H9 (cell line): ENCODE measurements at places on chromosomes 2 and 18.

DNA sequence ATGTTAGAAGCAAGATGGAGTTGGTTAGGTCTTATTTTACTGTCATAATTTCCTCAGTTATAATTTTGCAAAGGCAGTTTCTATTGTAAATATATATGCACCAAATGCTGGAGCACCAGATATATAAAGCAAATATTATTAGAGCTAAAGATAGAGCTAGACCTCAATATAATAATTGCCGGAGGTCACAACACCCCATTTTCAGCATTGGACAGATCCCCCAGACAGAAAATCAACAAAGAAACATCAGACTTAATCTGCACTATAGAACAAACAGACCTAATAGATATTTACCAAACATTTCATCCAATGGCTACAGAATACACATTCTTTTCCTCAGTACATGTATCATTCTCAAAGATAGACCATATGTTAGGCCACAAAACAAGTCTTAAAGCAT, 115.2 kb downstream of the CABYR start:
- no peak overlapping the region for H3K27ac ChIP-seq
- peaks cover 15% of the 10 kb centered on the region for H3K36me3 ChIP-seq
- peaks cover 6% of the 10 kb centered on the region; the same call in 1 of the 2 replicates for H3K4me1 ChIP-seq
- DNase-seq, result no peak
- H3K4me3 ChIP-seq, result no peak overlapping the region

DNA sequence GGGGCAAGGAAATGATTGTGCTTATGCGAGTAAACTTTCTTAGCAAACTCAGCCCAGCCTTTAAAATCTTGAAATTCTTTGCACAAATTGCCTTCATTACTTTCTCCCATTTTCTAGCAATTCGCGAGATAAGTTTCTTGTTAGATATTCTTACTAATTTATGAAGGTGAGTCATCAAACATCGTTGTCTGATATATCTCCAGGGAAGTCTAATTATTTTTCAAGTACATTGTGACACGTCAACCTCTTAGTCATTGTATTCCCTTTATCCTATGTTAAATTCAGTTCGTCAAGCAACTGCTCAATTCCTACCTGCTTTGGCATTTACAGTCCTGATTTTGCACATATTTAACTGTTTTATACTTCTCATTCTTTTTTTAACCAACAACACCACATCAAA, 854.5 kb upstream of the CRIM1 start:
- H3K36me3 ChIP-seq, result 0 out of 3 replicates have a peak, but pooled peaks cover 2% of the 10 kb centered on the region
- H3K27me3 ChIP-seq, result no peaks in the 10 kb centered on the region
- H3K4me3 ChIP-seq, result peak overlapping the region; percentile 34; the same call in 1 of the 3 replicates
- H3K4me1 ChIP-seq, result no peaks in the 10 kb centered on the region
- H3K27ac ChIP-seq, result no peak overlapping the region

- H3K4me1 ChIP-seq, result no peaks in the 10 kb centered on the region
- no peak for DNase-seq
- H3K27me3 ChIP-seq, result no peaks in the 10 kb centered on the region
- H3K36me3 ChIP-seq, result peaks cover 10% of the 10 kb centered on the region
- H3K27ac ChIP-seq, result no peak overlapping the region
These were observed 158.0 kb upstream of the KLHL14 start for GRCh38 chr18:32930695-32931301.

- no peaks in the 10 kb centered on the region for H3K36me3 ChIP-seq
- H3K27ac ChIP-seq, result no peak overlapping the region
- no peaks in the 10 kb centered on the region for H3K27me3 ChIP-seq
- no peaks in the 10 kb centered on the region; the same call in 1 of the 2 replicates for H3K4me1 ChIP-seq
These were observed 8.4 kb upstream of the NR4A2 start for GRCh38 chr2:156340804-156341451.

DNA sequence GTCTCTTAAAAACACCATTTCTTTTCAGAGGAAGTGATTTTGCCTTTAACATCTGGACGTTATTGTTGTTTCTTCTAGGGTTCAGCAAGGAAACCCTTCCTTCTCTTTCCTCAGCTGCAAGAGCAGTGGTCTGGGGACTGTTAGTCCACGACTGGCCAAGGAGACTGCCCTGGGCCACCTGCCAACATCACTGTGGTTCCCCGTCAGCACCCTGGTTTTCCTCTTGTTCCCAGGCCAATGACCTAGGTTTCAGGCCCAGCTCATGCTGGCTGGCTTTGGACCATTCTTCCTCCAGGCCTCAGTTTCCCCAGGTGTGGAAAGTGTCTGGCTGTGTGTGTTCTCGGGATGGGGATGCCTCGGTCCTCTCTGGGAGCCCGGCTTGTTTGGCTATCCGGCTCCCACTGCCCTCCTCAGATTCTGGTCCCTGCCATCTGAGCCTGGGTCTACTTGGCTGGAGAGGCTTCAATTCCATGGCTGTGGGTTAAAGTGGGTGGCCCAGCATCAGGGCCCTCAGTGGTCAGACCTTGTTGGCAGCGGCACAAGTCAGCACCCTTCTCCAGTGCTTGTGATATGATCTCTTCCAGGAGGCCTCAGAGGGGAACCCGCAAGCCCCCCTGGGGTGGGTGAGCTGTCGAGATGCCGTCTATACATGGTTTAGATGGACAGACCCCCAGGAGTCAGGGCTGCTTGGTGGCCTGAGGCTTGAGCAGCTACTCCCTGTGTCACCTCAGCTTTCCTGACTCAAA, 234.3 kb upstream of the HS6ST1 start:
- DNase-seq, result no peak
- H3K27me3 ChIP-seq, result no peaks in the 10 kb centered on the region
- H3K4me3 ChIP-seq, result no peak overlapping the region
- H3K27ac ChIP-seq, result no peak overlapping the region
- peaks cover 2% of the 10 kb centered on the region; the same call in 1 of the 2 replicates for H3K4me1 ChIP-seq

DNA sequence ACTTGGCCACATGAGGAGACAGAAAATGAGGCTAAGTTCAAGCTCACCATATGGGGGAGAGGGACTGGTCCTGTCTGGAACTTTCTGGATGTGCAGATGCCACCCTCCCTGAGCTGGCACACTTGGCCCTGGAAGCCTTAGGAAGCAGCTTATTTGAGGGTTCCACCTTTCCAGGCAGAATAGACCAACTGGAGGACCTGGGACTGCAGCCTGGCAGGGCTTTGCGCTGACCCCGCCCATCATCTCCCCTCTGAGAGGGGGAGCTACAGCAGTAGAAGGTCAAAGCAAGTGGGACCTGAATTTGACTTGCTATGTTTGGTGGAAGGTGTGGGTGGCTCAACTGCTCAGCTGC, 39.5 kb downstream of the TMEM17 start:
- peaks cover 13% of the 10 kb centered on the region; the same call in 1 of the 2 replicates for H3K4me1 ChIP-seq
- no peak for DNase-seq
- H3K27ac ChIP-seq, result peak overlapping the region; percentile 84
- H3K27me3 ChIP-seq, result no peaks in the 10 kb centered on the region
- H3K36me3 ChIP-seq, result no peaks in the 10 kb centered on the region
- H3K4me3 ChIP-seq, result peak overlapping the region; percentile 60; the same call in 2 of the 3 replicates

DNA sequence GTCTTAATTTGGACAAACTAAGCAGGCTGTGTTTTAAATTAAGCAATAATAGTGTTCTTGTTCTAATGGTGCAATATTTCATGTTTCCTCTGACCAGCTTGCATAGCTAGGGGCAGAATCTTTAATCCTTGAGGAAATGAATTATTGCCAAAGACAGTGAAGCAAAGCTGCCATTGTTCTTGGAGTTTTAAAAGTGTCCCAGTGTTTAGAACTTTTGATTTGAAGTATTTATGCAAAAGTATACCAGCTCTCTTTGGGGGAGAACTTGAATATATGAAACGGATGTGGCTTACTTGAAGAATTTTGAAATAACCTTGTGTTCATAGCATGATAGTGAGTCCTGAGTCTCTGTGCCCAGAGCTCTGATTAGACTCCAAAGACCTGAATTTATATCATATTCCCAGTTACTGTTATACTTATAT, 33.4 kb downstream of the ITGA6 start:
- H3K27ac ChIP-seq, result no peak overlapping the region
- H3K36me3 ChIP-seq, result peaks cover 10% of the 10 kb centered on the region
- H3K4me3 ChIP-seq, result no peak overlapping the region
- H3K4me1 ChIP-seq, result no peaks in the 10 kb centered on the region; the same call in 1 of the 2 replicates
- DNase-seq, result no peak

- DNase-seq, result no peak
- H3K27ac ChIP-seq, result no peak overlapping the region
- no peaks in the 10 kb centered on the region for H3K4me1 ChIP-seq
- H3K36me3 ChIP-seq, result no peaks in the 10 kb centered on the region
- no peaks in the 10 kb centered on the region for H3K27me3 ChIP-seq
These were observed 301.8 kb downstream of the EXOC6B start for GRCh38 chr2:72524071-72524470.

- no peak overlapping the region for H3K27ac ChIP-seq
- no peaks in the 10 kb centered on the region for H3K27me3 ChIP-seq
- no peaks in the 10 kb centered on the region; the same call in 1 of the 2 replicates for H3K4me1 ChIP-seq
- H3K36me3 ChIP-seq, result no peaks in the 10 kb centered on the region
- DNase-seq, result no peak
These were observed 31.2 kb upstream of the STAT1 start for GRCh38 chr2:191045141-191045540.

DNA sequence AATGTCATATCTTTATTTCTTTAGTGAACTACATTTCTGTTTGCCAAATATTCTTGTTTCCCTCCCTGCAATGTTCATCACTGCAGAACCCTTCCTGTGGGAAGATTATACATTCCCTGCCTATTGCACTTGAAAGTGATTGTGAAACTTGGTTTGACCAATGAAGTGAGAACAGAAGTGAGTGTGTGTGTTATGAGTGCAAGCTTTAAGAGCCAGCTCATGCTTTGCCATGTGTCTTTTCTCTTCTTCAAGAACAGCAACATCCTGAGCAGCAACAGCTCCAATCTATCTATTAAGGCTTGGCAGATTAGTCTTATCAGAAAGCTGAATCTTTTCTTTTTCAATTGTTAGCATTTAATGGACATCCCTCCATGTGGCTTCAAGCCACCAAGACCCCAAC, 42.0 kb upstream of the UBE2E3 start:
- no peaks in the 10 kb centered on the region for H3K36me3 ChIP-seq
- DNase-seq, result no peak
- no peaks in the 10 kb centered on the region for H3K27me3 ChIP-seq
- H3K4me1 ChIP-seq, result no peaks in the 10 kb centered on the region
- no peak overlapping the region for H3K27ac ChIP-seq

DNA sequence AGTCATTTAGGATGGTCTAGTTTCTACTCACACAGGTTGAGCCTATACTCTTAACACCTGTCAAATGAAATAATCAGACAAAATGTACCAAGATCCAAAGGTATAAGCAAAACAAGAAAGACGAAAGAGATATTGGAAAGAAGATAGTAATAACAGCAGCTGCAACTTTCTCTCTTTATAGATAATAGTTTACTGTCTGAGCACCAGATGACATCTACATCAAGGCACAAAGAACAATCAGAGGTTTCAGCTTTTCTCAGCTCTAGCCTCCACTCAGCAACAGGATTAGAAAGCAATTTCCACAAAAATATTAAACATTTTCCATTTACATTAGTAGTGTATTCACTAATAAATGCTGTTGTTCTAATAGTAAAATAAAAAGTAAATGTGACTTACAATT, 66.3 kb downstream of the RTTN start:
- no peak overlapping the region for H3K4me3 ChIP-seq
- no peaks in the 10 kb centered on the region for H3K27me3 ChIP-seq
- H3K4me1 ChIP-seq, result no peaks in the 10 kb centered on the region
- no peak for DNase-seq
- peaks cover 17% of the 10 kb centered on the region for H3K36me3 ChIP-seq

GRCh38 chr18:686339-687111, 25.9 kb downstream of the ENOSF1 start:
- H3K4me3 ChIP-seq, result peak overlapping the region; percentile 10; the same call in 1 of the 2 replicates
- H3K36me3 ChIP-seq, result peaks cover 37% of the 10 kb centered on the region
- H3K4me1 ChIP-seq, result peaks cover 6% of the 10 kb centered on the region; the same call in 1 of the 2 replicates
- no peak overlapping the region for H3K27ac ChIP-seq
- peak; percentile 57 for DNase-seq

GRCh38 chr2:113734185-113734584, 22.3 kb downstream of the SLC35F5 start:
- no peak for DNase-seq
- H3K4me1 ChIP-seq, result no peaks in the 10 kb centered on the region
- H3K36me3 ChIP-seq, result peaks cover 14% of the 10 kb centered on the region
- H3K27me3 ChIP-seq, result no peaks in the 10 kb centered on the region
- no peak overlapping the region for H3K4me3 ChIP-seq

DNA sequence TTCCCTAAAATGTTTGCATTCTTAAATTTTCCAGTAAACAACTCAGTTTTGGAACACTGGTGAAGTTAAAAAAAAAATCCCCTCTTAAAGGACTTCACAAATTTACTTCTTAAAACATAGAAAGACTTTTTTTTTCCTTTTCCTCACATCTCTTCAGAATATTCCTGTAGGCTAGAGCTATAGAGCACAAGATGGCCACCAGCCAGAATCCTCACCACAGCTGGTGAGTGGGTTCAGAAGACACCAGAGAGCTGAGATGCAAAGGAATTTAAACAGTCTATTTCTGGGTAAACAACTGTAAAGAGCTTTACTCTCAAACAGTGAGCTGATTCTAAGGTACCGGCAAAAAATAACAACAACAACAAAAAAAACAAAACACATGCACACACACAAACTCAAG, 252.8 kb downstream of the LRP1B start:
- DNase-seq, result no peak
- no peak overlapping the region for H3K4me3 ChIP-seq
- H3K36me3 ChIP-seq, result peaks cover 5% of the 10 kb centered on the region; the same call in 1 of the 2 replicates

DNA sequence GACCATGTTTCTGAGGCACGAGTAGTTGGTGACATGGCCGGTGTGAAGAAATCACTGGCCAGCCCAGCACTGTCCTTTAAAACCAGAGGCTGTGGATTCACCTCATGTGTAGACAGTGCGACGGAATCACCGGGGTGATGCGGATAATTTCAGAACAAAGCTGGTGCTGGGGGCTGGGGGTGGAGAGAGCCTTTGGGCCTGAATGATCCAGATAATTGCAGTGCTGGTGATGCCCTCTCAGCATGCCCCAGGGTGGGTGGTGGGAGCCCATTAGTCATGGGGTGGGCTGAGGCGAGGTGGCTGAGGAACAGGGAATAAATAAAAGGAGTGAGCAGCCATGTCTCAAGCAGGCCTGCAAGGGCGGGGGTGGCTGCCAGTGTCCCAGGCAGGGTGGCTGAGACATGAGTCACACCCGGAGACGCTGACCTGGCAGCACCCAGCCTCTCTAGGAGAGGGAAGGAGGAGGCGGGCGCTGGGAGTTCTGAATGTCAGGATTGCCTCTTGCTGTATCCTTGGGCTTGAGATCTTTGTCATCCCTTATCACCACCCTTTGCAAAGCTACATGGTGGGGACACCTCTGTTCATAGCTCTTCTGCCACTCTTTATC, 151.1 kb upstream of the MSH6 start:
- H3K4me3 ChIP-seq, result no peak overlapping the region
- no peak for DNase-seq
- peaks cover 8% of the 10 kb centered on the region; the same call in 1 of the 2 replicates for H3K4me1 ChIP-seq
- H3K27me3 ChIP-seq, result no peaks in the 10 kb centered on the region
- H3K27ac ChIP-seq, result no peak overlapping the region
- no peaks in the 10 kb centered on the region for H3K36me3 ChIP-seq
